DMS153 (cell line): ENCODE measurements at places on chromosomes 1 and 21.

- DNase-seq: no peak
These were observed 33.4 kb downstream of the SLC19A1 start for GRCh38 chr21:45508607-45509565.

DNA sequence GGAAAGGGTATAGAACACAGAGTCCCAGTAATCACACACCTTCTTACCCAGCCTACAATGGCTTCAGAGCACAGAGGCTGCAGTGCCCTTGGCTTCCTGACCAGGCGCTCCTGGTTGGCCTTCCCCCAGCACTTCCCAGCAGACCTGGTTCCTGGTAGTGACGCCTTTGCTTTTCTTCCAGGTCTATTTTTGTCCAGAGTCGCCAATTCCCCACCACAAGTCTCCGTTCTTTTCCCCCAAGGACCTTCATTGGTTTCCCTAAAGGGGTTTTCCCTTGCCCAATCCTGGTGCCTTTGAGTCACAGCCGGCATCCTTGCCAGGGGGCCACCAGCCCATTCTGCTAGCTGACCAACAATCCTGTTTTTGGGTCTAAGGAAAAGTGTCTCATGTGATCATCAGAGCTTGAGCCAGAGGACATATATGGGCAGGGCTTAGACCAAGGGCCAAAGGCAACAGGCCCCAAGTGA lies 84.8 kb downstream of the KCNJ15 start:
- no peak for DNase-seq

GRCh38 chr1:57142169-57142568 lies 176.4 kb upstream of the C8B start:
- no peak for DNase-seq

DNA sequence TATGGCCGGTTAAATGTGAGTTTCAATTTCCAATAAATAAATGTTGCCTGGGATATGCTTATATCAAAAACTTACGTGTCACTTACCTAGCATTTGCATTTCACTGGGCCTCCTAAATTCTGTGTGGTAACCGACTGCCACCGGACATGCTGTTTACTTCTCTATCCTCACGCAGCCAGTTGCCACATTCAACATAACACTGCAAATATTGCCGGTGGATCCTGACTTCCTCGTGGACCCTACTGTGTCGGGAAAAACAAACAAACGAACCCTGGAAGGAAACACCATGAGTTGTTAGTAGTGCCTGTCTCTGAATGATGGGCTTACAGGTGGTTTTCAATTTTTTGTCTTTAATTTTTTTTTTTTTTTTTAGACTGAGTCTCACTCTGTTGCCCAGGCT lies 54.1 kb downstream of the RIPK4 start:
- DNase-seq: peak; percentile 46

DNA sequence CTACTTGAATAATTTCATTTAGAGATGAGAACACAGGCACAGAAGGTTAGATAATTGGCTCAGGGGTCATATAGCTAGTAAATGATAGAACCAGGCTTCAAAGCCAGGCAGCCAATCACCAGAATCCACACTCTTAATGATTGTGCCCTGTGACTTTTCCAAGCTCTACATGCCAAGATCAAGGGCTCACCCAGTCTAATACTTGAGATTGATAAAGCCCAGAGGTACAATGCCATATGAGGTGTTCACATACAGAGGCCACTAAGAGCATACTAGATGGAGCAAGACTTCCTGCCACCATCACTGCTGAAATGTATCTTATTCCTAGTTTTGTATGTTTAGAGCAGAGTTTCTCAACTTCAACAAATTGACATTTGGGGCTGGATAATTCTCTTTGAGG lies 40.9 kb upstream of the MCOLN3 start:
- DNase-seq: no peak

GRCh38 chr21:14773777-14774345 lies 227.7 kb upstream of the SAMSN1 start:
- no peak for DNase-seq

- no peak for DNase-seq
These were observed 2.2 kb downstream of the MMEL1 start for GRCh38 chr1:2630498-2631135.

DNA sequence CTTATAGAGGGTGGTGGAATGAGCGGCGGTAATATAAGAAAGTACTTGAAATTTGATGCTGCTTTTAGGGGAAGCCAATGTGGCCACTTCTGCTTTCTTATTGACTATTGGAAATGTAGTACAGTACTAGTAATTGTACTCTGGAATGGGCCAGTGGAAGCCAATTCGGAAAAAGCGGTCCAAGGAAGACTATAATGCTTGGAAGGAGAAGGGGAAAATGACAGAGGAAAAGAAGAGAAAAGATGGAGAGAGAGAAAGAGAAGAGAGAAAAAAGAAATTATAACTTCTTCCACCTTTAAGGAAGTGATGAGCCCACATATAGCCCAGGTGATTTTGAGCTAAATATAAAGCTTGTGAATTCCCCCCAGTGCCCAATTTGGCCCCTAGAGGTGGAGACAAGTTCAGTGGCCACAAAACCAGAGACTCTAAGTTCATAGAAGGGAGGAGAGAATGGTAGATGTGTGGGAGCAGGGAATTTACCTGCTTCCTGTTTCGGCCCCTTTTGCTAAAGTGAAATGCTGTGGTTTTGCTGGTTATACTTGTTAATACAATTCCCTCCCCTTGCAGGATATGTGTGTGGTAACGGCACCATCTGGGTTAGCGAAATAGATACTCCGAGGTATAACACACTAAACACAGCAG lies 35.7 kb upstream of the DUSP10 start:
- no peak for DNase-seq

DNA sequence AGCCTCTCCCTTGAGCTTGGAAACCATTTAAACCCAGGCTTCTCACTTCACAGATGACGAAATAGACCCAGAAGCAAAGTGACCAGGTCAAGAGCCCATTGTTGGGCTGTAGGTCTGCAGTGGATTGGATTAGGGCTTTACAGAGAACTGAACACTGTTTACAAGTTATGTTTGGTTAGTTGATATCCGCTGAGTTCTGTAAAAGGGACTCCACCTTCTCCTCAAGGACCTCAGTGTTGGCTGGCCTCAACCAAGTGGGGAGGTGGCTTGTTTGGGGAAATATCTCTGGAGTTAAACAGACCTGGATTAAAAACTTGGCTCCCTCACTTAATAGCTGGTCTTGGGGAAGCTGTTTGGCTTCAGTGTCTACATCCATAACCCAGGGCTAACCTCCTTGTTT lies 88.1 kb downstream of the UCK2 start:
- no peak for DNase-seq

GRCh38 chr1:17429183-17429582 lies 10.3 kb downstream of the RCC2 start:
- no peak for DNase-seq

DNA sequence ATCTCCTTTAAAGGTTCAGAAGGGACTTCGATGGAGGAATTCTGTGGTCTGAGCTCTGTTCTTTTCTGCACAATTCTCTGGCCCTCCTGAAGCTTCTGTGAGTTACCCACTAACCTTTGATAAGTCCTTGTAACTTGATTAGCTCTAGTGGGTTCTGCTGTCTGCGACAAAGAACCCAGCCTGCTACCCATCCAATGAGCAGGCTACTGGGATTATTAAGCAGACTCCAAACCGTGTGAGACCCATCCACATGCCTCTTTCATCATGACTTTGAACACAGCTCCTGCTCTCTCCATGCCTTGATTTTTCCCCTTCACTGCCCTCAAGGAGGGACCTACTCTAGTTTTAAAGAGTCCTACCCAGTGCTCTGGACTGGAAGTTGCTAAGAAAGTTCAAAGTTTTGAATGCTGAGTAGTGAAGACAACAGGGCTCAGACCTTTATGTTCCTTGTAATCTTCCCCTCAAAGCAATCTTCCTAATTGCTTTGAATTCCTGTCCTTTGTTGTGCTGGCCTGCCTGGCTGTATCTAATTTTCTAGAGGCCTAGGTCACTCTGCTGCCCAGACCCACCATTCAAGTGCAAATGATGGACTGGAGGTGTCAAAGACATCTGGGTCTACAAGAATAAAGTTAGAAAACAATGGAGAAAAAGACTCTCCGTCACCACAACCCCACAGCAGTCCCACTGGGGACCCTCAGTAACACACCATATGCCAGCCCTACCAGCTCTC lies 146.9 kb downstream of the RHOU start:
- no peak for DNase-seq

DNA sequence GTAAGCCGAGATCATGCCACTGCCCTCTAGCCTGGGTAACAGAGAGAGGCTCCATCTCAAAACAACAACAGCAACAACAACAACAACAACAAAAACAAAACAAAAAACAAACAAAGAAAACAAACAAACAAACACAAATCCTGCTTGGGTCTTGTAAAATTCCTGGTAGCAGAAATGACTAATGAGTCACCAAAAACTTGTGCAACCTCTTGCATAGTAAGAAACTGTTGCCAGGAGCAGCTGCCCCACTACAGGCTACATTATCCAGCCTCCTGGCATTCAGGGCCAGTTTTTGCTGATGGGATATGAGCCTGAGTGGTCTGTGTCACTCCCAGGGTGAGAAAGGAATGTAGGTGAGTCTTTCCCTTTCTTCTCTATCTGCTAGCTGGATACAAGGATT lies 245.4 kb downstream of the TNR start:
- no peak for DNase-seq

- DNase-seq: no peak
These were observed 86.1 kb upstream of the PBX1 start for GRCh38 chr1:164472841-164473240.

- DNase-seq: no peak
These were observed 12.7 kb downstream of the FAM89A start for GRCh38 chr1:231027136-231027925.

DNA sequence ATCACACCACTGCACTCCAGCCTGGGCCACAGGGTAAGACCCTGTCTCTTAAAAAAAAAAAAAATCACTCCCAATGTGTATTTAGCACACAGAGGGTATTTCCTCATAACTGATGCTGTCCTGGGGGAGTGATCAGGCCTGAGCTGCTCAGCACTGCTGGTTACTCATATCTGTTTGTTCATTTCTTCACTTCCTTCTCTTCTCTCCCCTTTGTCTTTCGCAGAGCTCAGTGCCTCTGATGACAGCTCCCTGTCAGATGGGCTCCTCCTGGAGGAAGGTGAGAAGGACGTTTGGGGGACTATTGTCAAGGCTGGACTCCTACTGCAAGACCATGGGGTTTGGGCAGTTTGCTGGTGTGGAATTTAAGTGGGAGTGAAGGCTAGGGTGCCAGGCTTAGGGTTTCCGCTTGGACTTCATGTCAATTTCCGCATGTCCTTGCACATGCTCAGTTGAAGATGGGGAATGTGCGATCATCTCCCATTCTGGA lies 13.0 kb downstream of the INAVA start:
- peak; percentile 10 for DNase-seq

- no peak for DNase-seq
These were observed 303.6 kb downstream of the BARHL2 start for GRCh38 chr1:90413519-90413918.

DNA sequence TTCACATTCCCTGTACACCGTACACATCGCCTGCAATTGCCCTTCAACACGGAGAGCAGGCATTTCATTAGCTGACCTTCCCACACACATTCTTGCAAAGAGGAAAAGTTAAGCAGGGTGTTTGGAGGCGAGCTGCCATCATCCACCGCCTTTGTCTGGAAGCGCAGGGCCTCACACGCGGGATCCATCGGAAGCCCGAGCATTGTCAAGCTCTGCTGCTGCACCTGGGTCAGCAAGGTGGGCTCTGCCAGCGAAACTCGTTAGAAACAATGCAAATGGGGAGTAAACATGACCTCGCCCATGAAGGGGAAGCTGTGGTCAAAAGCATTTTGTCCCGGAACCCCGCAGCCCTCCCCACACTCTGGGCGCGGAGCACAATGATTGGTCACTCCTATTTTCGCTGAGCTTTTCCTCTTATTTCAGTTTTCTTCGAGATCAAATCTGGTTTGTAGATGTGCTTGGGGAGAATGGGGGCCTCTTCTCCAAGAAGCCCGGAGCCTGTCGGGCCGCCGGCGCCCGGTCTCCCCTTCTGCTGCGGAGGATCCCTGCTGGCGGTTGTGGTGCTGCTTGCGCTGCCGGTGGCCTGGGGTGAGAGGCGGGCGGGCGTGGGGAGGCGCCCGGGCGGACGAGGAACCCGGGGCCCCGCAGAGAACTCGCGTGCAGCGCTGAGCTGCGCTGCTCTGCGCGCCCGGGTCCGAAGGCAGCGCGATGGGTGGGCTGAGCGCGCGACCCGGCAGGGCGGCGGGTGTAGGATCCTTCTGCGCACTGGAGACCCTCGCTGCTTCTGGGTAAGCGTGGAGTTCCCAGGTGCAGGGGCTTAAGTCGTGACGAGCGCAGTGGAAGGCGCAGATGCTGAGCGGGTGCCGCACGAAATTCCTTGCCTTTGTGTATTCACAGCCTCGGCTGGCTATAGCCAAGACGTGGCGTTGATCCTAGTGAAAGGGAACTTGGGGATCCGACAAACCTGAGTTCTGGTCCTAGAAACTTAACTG lies at the start of gene CR1:
TSS of gene CR1 (plus strand) at position 357 of the 992 bp plus-strand sequence. CDS start at position 468, 111 bp downstream.
- DNase-seq: no peak

- no peak for DNase-seq
These were observed 9.3 kb upstream of the PHGDH start for GRCh38 chr1:119702384-119702783.
